ENCODE measurements at places on chromosomes 7 and 10.

DNA sequence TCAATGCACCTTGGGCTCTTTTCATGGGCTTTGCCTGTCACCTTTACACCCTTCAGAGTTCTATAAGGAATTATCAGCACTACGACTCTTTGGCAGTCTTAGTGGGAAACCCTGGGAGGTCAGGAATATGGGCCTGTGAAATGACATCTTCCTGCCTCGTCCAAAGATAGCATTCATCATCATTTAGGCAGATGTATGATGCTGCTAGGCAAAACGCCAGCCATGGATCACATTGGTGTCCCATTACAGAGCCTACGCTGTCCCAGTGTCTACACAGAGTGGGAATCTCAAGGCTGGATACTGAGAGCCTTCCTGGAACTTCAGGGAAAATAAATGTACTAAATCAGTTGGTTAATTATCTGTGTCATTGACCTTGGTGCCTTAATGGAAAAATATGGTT is 259.4 kb upstream of the CELF2 start:
- no peak for DNase-seq

GRCh38 chr10:21529032-21529910 is 3.8 kb upstream of the SKIDA1 start:
- DNase-seq = no peak

DNA sequence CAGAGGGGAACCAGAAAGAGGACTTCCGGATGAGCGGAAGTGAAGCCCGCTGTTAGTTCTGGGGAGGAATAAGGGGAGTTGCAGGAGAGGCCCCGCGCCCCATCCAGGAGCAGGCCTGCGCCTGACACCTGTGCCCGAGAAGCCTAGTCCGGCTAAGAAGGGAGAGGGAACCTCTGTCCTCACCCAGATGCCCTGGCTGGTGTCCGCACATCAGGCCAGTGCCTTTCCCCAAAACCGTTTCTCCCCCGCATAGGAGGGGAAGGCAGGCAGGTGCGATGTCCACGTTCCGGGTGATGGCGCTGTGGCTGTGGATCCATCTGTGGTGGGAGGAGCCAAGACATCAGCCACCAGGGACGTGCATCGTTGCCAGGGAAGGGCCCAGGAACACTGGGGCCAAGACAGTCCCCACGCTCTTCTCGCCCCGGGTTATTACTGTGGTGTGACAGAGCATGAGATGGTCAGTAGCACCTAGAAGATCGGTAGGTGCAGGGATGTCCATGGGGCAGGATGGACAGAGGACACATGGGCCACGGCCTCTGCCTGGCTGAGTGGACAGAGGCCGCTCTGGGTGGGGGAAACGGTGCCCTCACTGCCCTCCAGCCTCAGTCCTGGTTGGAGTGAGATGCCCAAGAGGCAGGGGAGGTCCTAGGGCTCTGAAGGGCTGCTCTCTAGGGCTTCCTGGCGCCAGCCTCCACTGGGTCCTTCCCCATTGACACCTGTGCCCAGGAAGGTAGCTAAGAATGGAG is 262.7 kb downstream of the CELF2 start:
- no peak for DNase-seq

- DNase-seq = no peak
Observed at GRCh38 chr10:27349987-27350386, 109.4 kb upstream of the ACBD5 start.

- no peak for DNase-seq
Observed at GRCh38 chr7:79165225-79165624, 288.2 kb downstream of the MAGI2 start.

GRCh38 chr7:142997456-142997989 is 29.4 kb downstream of the OR9A2 start:
- no peak for DNase-seq

GRCh38 chr10:129847741-129848483 is 116.2 kb downstream of the EBF3 start:
- DNase-seq = no peak

DNA sequence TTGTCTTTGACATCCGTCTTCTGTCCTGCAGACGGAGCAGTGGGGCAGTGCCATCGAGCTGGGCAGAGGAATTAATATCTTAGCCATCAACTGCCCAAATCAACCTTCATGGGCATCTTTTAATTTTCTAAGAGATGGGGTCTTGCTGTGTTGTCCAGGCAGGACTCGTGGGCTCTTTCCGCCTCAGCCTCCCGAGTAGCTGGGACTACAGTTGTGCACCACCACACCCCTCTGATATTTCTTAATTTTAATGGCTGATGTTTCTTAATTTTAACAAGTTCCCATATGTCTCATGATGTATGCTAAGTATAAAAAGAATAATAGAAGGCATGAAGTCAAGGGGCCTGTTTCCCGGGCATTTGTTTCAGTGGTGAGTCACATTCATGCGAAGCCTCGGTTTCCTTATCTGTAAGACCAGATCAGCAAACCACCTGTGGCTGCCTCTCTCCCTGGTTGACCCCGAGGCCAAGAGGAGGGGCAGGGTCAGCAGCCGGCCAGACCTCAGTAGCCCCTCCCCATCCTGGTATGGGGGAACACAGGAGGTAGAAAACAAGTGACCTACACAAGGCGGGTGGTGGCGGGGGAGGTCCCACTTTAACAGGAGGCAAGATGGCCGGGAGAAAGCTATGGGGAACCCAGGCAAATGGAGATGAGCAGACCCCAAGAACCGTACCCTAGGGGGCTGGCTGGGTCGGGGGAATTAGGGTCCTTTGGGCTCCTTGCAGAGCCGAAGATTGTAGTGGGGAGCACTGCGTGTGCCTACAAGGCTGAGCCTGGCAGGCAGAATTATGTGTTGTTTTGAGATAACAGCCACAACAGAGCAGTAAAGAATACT is 85.5 kb downstream of the CUX1 start:
- DNase-seq = no peak

- no peak for DNase-seq
Observed at GRCh38 chr10:130623680-130624267, 487.6 kb downstream of the GLRX3 start.

- DNase-seq = no peak
Observed at GRCh38 chr7:2066251-2066919, 166.4 kb downstream of the MAD1L1 start.

- no peak for DNase-seq
Observed at GRCh38 chr10:30842894-30843293, 188.8 kb downstream of the ZNF438 start.

GRCh38 chr10:103778358-103779139 is 76.8 kb downstream of the SH3PXD2A start:
- no peak for DNase-seq

- no peak for DNase-seq
Observed at GRCh38 chr7:104328296-104328969, at the start of gene LHFPL3. LHFPL3 (plus strand) TSS chr7:104328603.

DNA sequence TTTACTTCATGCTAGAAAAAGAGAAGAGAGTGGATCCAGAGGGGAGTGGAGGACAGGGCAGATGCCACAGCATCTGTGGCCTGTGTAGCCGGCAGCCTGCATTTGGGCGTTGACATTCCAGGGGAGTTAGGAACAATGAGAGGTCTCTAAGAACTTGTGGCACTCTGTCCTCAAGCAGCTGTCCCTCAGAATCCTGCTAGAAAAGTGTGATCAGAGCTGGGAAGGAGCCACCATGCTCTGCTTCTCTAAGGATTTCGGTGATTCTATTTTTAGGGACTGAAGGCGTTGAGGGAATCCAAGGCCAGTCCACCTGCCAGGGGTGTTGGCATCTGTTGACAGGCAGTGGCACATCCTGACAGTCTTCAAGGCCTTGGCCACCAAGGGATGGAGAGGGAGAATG is 7.6 kb downstream of the LRIT2 start:
- no peak for DNase-seq

DNA sequence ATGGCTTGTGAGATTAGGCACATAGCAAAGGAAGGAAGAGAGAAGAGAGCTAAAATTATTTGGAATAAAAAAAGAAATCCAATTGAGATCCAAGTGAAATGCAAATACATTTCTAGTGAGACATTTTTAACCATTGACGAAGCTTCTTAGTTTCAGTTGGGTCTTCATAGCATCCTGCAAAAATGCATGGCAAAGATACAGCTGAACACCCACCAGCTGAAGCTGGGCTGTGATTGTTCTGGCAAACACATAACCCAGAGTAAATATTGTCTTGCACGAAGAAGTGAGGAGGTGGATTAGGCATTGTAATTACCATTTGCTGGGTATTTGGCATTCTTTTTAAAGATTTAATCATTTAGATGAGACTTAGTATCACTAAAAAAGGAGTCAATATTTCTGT is 409.4 kb downstream of the GRM8 start:
- DNase-seq = no peak

- no peak for DNase-seq
Observed at GRCh38 chr10:31702954-31703353, 225.7 kb downstream of the ARHGAP12 start.

DNA sequence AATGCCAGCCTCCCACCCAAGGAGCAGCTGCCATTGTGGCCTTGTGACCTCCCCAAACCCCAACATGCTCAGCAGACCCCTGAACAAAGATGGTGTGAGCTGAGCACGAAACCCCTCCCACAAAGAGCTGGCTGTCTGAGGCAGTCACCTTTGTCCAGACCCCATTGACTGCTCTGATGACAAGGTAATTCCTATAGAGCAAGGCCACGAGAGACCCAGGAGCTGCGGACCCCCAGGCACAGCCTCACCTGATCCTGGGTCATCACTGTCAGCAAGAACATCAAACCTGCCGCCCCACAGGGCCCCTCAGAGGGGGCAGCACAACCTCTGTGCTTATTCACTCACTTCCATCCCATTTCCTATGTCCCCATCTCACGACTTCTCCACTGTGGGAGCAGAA is 102.6 kb downstream of the CPXM2 start:
- peak; percentile 65 for DNase-seq

DNA sequence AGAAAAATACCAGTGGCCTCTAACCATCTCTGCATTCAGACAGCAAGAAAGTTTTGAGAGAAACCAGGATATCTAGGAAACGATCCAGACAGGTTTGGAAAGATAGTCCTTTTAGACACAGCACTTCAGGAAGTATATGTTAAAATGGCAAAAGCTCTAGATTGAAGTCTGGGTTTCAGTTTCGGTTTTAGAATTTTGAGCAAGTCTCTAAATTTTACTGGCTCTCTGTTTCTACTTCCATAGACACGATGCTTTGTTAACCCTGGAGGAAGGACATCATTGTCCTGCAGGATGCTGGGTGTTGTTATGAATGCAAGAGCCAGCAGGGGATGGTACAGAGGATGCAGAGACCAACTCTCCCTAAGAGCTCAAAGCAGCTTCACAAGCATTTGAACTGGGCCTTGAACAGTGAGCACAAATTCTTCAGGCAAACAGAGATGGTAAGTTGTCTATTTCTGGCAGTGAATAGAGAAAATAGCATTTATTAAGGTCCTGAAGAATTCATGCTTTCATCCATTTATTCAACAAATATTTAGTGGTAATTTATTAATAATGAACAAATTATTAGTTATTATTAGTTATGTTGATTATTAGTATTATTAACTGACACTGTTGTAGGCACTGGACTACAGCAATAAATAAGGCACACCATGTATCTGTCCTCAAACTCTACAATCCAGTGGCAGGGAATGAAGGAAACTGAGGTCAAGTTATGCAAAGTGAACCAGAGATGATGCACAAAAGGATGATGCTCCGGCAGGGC is 152.7 kb upstream of the NRP1 start:
- DNase-seq = no peak

DNA sequence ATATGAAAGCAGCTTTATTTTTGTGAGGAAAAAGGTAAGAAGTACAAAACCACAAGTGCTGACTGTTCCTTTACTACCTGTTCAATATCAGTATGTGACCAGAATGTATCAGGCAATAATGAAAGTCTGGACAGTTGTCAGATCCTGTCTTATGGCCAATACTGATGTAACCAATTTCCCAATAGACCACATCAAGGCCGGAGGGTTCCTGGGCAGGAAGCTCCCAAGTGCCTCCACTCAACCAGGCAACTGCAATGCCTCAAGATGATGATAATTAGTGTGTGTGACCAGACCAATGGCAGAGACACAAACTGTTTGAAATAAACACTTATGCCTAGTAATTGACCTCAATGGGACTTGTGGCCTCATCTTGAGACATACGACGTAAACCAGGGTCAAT is 149.4 kb upstream of the ASAH2 start:
- no peak for DNase-seq

GRCh38 chr7:139232904-139233303 is 1.9 kb downstream of the UBN2 start:
- no peak for DNase-seq

GRCh38 chr10:129547608-129548007 is 80.6 kb downstream of the MGMT start:
- no peak for DNase-seq

All from vagina (tissue), 2 donors.